Heart right ventricle (tissue), 16 donors: ENCODE measurements at places on chromosomes 1 and 21. TPM values are rescaled to one million over a fixed set of nuclear protein-coding genes. Genes with fewer than 3 reads are reported as not detected.

FAM72A gene
- 0.38 TPM for total RNA-seq

EFNA3 gene
- 0.46 TPM for total RNA-seq

STYXL2 gene
- 102 TPM for total RNA-seq

MROH9 gene
- not detected for total RNA-seq

OR2T11 gene
- total RNA-seq = not detected

S100A1 gene
- total RNA-seq = 2,903 TPM

CYP4B1 gene
- 0.83 TPM for total RNA-seq

SH2D5 gene
- total RNA-seq = not detected

ACTA1 gene
- 14,190 TPM for total RNA-seq

SHISA4 gene
- total RNA-seq = 168 TPM

SMIM1 gene
- total RNA-seq = 13.0 TPM

NECTIN4 gene
- not detected for total RNA-seq

SH2D1B gene
- not detected for total RNA-seq

FOXD2 gene
- total RNA-seq = 0.05 TPM
